ENCODE measurements at places on chromosomes 11 and 22. TPM values are rescaled to one million over a fixed set of nuclear protein-coding genes. Genes with fewer than 3 reads are reported as not detected.

GRCh38 chr11:30991376-30991775 lies 378.2 kb downstream of the DCDC1 start:
- DNase-seq = no peak

- DNase-seq = no peak
These were observed 44.4 kb downstream of the P4HA3 start for GRCh38 chr11:74267014-74267413.

GRCh38 chr11:110890995-110891394 lies 178.8 kb upstream of the ARHGAP20 start:
- no peak for DNase-seq

- DNase-seq = no peak
These were observed 5.6 kb downstream of the OTOG start for GRCh38 chr11:17552392-17553248.

DNA sequence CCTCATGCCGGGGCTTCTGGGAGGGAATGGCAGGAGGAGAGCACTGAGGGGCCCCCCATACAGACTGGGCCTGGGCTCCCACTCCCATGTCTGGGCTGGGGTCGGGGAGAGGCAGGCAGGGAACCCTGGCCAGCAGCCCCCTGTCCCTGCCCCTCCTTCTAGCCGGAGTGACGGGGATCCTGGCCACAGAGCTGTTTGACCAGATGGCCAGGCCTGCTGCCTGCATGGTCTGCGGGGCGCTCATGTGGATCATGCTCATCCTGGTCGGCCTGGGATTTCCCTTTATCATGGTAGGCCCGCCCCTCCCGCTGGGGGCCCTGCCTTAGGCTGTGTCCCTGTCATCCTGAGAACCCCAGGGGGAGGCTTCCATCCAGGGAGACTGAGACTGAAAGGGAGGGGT lies 10.0 kb upstream of the MIF start:
- DNase-seq = no peak

- no peak for DNase-seq
These were observed 1.4 kb upstream of the CPT1A start for GRCh38 chr11:68843052-68843561.

GRCh38 chr22:46158283-46158682 lies 8.0 kb downstream of the PPARA start:
- no peak for DNase-seq

GRCh38 chr22:41240377-41241132 lies at the start of gene CHADL:
Gene CHADL, minus strand, starts transcription at chr22:41240931. Its CDS starts 50 bp downstream, at chr22:41240881.
- DNase-seq = peak; percentile 86

DNA sequence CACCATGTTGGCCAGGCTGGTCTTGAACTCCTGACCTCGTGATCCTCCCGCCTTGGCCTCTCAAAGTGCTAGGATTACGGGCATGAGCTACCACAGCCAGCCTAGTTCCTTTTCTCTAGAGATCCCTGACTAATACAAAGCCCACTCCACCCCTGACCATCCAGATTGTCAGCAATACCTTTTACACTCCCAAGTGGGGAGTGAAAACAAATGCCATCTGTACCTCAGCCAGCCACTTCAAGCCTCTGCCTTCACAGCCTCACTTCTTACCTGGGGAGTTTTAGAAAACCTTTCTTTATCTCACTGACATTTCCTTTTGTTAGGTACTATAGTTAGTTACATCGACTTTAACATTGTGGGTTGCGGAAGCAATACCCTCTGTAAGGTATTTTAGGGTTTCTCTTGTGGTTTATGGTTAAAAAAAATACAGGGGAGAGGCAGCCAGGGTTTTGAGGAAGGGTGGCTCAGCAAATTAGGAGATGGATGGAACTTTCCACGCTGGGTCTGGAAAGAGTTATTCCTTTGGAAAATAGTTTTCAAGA lies 8.9 kb downstream of the TOM1 start:
- DNase-seq = no peak

- DNase-seq = no peak
These were observed 76.4 kb downstream of the TMEM135 start for GRCh38 chr11:87114093-87114492.

- no peak for DNase-seq
These were observed 35.8 kb downstream of the TNKS1BP1 start for GRCh38 chr11:57288771-57289579.

GRCh38 chr11:116827461-116827860 lies 2.2 kb upstream of the APOC3 start:
- DNase-seq = no peak

DNA sequence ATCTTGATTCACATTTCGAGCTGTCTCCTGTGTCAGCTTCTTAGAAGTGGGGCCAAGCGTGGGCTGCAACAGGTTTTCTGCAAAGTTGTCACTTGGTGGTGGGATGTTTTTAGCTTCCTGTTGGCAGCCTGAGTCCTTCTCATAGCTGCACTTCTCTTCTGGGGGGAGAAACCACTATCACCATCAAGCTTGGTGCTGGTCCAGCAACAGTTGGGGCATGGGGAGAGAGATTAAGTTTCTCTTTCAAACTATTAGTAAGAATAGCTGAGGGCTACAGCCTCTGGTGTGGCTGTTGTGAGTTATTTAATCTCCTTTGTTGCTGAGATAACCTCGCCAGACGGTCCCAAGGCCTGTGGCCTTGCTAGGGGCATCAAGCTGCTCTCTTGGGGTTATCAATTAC lies 123.3 kb upstream of the CRYBB3 start:
- DNase-seq = no peak

DNA sequence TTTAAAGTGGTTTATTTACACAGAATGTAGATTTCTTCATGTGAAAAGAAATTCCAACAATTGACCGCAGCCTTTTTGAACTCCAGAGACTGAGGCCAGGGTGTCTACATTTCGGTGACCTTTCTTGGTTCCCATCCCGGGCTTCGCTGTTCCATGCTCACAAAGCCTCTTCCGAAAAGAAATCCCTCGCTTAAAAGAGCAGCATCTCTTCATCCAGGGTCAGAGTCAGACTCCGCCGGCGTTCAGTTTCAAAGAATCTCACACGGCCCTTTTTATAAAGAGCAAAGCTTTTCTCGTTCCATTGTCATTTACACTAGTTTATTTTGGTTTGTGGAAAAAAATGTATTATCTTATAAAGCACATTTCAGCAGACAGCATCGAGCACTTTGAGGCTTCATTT lies 530.6 kb upstream of the B3GAT1 start:
- DNase-seq = no peak

- DNase-seq = no peak
These were observed 145.4 kb downstream of the OPCML start for GRCh38 chr11:133386852-133387251.

- no peak for DNase-seq
These were observed 70.4 kb downstream of the NCAPD3 start for GRCh38 chr11:134153147-134153905.

- no peak for DNase-seq
These were observed 1.6 kb downstream of the HRAS start for GRCh38 chr11:533586-534395.

DNA sequence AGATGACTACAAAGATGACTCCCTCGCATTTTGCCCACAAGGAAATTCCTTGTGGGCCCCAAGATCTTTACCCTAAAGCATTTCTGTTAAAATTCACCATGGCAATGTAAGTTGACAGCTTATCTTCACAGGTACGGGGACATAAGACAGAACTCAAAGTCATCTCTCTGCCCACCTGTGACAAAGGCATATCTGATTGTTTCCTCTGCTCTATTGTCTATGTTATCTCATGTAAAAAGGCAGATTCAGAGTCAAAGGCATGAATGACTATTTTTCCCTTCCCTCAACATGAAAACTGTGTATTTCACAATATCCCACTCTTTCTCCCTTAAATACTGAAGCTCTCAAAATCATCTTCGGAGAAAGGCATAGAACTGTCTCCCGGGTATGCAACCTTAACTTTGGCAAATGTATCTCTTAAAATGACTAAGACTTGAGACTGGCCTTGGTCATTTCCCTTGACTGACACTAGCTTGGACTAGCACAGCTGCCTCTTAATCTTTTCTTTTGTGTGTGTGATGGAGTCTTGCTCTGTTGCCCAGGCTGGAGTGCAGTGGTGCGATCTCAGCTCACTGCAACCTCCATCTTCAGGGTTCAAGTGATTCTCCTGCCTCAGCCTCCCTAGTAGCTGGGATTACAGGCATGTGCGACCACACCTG lies 103.2 kb downstream of the MICAL3 start:
- no peak for DNase-seq

DNA sequence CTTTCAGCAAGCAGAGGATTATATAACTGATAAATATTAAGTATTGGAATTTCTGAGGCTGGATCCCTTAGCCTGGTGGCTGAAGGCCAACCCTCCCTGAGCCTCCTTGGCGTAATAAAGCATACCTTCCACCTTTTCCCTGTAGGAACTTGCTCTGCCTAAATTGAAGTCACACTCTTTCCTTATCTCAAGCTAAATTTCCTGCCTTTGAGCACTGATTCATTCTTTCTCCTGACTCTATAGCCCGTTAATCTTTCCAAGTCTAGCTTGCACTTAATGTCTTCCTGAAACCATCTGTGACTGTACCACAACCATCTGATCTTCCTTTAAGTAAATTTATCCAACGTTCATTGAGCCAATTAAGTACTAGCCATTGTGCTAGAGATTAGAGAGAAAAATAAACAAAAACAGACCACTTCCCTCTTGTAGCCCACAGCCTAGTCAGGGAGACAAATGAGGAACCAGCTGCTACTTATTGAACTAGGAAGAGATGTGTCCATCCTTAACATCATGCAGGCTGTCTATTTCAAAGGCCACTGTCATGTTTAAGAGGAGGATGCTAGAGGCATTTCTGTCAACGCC lies 62.9 kb downstream of the GRK3 start:
- DNase-seq = no peak

DNA sequence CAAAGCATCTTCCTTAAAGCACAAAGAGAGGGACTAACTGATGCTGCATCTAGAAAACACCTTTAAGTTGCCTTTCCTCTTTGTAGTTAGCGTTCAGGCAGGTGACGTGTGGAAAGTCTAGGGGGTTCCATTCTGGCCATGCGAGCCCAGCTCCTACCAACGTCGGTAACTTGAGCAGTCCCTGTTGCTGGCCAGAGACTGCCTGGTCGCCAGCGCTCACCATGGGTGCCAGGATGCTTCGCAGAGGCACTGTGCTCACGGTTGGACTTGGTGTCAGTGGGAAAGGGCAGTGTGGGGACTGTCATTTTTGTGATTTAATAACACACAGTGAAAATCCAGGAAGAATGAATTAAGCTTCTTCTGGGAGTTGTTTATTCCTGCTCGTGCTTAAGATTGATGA lies 40.6 kb downstream of the PPP2R1B start:
- DNase-seq = no peak

DNA sequence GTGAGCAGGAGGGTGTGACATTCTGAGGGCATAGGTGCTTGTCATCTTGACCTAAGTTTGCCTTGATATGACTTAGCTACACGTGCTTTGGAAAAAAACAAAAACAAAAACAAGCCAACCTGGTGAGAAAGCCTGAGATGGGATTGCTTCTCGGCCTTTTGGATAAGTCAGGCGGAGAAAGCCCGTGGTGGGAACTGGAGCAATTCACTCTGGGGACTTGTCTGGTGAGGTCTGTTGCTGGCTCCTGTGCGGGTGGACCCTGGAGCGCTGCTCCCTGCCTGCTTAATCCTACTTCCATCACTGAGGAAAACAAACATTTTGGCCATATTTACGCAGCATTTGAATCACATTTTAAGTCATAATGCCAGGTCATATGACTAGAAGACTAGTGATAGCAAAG lies 100.3 kb downstream of the SNX19 start:
- DNase-seq = no peak

- no peak for DNase-seq
These were observed 273.8 kb upstream of the B3GAT1 start for GRCh38 chr11:134685793-134686380.

DNA sequence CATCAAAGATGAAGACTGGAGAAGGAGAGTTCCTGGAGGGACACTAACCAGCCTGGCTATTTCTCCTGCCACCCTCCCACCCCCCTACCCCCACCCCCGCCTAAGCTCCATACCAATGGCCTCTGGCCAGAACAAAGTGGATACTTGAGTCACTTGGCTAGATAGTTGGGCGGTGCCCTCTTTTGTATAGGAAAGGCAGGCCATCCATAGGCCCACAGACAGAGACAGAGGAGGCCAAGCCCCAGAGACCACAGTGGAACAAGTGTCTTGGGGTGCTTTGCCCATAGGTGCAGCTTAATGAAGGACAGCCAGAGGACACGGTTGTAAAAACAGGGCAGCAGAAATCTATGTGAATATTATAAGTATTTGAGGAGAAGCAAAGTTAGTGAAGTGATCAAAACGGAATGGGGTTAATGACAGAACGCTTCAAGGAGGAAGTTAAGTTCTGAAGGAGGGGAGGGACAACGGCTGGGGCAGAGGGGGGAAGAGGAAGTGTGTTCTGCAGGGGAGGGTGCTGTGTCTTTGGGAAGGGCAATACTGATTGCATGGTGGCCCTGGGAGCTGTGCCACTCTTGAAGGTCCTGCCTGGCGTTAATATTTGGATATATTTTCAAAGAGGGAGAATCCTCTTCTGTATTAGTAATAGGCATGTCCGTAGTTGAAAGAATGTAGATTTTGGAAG lies 32.7 kb downstream of the FLI1 start:
- DNase-seq = no peak

DNA sequence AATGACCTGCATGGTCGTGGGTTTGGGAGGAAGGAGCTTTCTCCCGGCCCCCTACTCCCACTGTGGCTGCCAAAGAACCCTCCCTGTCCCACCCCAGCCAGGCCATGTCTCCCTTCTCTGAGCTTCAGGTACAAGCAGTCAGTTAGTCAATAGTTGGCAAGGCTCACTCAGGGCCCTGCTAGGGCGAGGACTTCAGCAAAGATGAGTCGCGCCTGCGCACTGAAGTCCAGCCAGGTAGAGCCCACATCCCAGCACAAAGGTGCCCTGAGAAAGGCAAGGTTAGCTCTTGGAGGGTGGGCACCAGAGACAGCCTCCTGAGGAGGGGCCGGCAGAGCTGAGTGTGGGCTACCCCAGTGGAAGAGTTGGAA lies 11.1 kb downstream of the C11orf86 start:
- DNase-seq = no peak

DNA sequence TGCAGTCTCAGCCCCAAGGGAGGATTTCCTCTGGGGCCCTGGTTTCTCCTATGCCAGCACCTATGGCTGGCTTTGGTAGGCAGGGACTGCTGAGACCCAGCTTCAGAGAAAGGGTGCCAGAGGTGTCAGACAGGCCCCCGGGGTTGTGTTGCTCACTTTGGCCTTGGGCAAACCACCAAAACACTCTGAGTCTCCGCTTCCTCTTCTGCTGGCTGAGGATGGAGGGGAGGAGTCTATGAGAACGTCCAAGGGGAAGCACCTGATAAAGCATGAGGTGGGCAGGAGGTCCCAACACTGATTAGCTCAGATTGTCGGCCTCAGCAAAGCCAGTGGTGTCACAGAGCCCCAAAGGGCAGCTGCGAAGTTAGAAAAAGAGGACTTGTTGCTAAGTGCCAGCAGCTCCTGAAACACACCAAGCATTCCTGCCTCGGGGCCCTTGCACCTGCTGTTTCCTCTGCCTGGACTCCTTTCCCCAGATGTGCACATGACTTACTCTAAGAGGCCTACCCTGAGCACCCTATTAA lies 10.5 kb downstream of the SMTNL1 start:
- DNase-seq = no peak

ANKRD49 gene
- total RNA-seq = 25.3 TPM

C11orf87 gene
- 34.2 TPM for total RNA-seq

HORMAD2 gene
- 0.41 TPM for total RNA-seq

SCN4B gene
- 5.7 TPM for total RNA-seq

UBQLN3 gene
- total RNA-seq = under 0.01 TPM

SCO2 gene
- 0.82 TPM for total RNA-seq

FOLR2 gene
- total RNA-seq = 5.7 TPM

CHADL gene
- total RNA-seq = 1.6 TPM

CASP12 gene
- total RNA-seq = 0.82 TPM

SULT4A1 gene
- total RNA-seq = 47.7 TPM
